Calu3 (cell line): ENCODE measurements at places on chromosomes 7 and 10. TPM values are rescaled to one million over a fixed set of nuclear protein-coding genes. Genes with fewer than 3 reads are reported as not detected.

DNA sequence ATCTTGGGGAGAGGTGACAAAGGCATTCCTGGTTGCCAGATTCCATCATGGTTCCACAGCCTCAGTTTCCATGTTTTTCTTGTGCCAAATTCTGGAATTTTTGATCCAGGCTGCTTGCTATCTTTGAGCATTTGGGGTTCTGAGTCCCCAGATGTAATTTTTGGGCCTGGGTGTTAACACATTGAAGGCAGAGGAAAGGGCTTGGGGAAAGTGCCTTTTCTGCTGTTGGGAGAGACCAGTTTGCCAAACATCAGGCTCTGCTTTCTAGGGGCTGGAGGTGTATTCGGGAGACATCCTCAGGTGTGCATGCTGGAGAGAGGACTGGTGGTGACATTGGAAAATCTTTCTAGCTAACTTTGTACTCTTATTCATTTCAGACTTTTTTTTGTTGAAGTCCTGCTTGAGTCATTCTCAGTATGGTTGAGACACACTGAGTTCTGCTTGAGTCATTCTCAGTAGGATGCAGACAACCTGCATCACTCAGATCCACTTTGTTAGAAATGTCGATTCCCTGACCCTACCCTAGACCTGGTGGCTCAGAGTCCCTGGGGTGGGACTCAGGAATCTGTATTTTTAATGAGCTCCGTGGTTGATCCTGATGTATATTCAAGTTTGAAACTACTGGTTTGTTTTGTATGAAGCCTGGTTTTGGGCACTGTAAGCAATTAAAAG lies 101.0 kb downstream of the LRMDA start:
- DNase-seq: no peak
- H3K27ac ChIP-seq: no peak overlapping the region
- H3K27me3 ChIP-seq: peaks cover 35% of the 10 kb centered on the region
- no peak overlapping the region for H3K4me3 ChIP-seq

- DNase-seq: peak; percentile 74
- H3K36me3 ChIP-seq: no peaks in the 10 kb centered on the region
- H3K27ac ChIP-seq: no peak overlapping the region
- H3K27me3 ChIP-seq: peaks cover 16% of the 10 kb centered on the region
These were observed 96.7 kb downstream of the HTR5A start for GRCh38 chr7:155166673-155167370.

DNA sequence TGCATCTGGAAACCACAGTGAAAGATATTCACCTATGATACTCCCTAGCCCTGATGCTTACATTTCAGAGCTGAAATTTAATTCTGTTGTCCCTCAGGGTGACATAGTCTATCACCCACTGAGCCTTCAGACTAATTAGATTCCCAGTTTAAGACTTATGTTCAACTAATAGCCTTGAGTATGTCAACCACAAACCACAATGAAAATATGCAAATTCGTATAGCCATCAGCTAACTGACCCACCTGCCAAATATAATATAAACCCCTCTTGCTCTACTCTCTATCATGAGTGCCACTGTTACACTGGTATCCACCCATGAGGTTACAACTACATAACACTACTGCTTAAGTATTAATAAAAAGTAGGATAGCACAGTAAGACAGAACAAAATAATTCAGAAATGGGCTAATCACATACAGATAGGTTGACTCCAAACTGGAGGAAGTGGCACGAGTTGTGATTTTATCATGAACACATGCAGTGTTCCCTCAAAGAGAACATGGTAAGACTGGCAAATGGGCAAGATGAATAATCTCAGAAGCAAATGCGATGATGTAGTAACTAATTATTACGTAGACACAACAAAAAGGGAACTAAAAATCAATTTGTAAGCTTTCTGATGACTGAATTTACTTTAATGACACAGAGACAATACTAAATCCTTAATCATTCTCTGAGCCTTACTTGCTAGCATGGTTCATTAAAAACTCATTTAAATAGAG lies 290.6 kb downstream of the PARD3 start:
- H3K4me3 ChIP-seq: no peak overlapping the region
- H3K36me3 ChIP-seq: peaks cover 12% of the 10 kb centered on the region
- DNase-seq: no peak
- no peaks in the 10 kb centered on the region for H3K27me3 ChIP-seq

- DNase-seq: no peak
- H3K4me3 ChIP-seq: no peak overlapping the region
- no peaks in the 10 kb centered on the region for H3K4me1 ChIP-seq
These were observed 326.2 kb upstream of the AUTS2 start for GRCh38 chr7:69272101-69272500.

DNA sequence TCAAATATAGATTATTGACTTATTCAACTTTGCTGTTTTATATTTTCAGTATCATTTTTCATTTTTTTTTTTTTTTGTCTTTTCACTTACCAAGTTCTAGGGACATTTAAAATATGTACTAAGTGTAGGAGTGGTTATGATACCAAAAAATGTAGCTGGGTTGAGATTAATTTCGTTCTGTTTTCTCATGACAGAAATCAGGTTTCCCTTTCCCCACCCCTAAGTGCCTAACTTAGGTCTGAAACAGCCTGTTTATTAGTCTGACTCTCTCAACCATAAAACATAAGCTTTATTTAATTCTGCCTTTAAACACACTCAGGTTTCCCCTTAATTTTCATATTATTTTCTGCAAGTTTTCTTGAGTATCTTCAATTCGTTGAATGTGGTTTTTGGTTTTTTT lies 22.1 kb downstream of the TMEM106B start:
- no peak for DNase-seq
- H3K27ac ChIP-seq: no peak overlapping the region
- H3K4me1 ChIP-seq: no peaks in the 10 kb centered on the region
- H3K36me3 ChIP-seq: peaks cover 9% of the 10 kb centered on the region
- H3K4me3 ChIP-seq: no peak overlapping the region

- H3K36me3 ChIP-seq: peaks cover 5% of the 10 kb centered on the region
- no peak overlapping the region for H3K4me3 ChIP-seq
- H3K27me3 ChIP-seq: no peaks in the 10 kb centered on the region
- no peak for DNase-seq
These were observed 157.9 kb downstream of the GFRA1 start for GRCh38 chr10:116115036-116115641.

- peak overlapping the region; percentile 95 for H3K4me3 ChIP-seq
- H3K27me3 ChIP-seq: no peaks in the 10 kb centered on the region
- DNase-seq: peak; percentile 42
- H3K4me1 ChIP-seq: peaks cover 15% of the 10 kb centered on the region
- peaks cover 74% of the 10 kb centered on the region for H3K36me3 ChIP-seq
These were observed 16.9 kb upstream of the GPR146 start for GRCh38 chr7:1027242-1028043.

The COL17A1 gene
- 0.73 and 1.0 TPM in 2 replicates for total RNA-seq

- H3K27ac ChIP-seq: no peak overlapping the region
- no peak overlapping the region for H3K4me3 ChIP-seq
- H3K27me3 ChIP-seq: no peaks in the 10 kb centered on the region
- H3K36me3 ChIP-seq: peaks cover 31% of the 10 kb centered on the region
- DNase-seq: no peak
These were observed 2.9 kb upstream of the LCOR start for GRCh38 chr10:96829029-96829773.

DNA sequence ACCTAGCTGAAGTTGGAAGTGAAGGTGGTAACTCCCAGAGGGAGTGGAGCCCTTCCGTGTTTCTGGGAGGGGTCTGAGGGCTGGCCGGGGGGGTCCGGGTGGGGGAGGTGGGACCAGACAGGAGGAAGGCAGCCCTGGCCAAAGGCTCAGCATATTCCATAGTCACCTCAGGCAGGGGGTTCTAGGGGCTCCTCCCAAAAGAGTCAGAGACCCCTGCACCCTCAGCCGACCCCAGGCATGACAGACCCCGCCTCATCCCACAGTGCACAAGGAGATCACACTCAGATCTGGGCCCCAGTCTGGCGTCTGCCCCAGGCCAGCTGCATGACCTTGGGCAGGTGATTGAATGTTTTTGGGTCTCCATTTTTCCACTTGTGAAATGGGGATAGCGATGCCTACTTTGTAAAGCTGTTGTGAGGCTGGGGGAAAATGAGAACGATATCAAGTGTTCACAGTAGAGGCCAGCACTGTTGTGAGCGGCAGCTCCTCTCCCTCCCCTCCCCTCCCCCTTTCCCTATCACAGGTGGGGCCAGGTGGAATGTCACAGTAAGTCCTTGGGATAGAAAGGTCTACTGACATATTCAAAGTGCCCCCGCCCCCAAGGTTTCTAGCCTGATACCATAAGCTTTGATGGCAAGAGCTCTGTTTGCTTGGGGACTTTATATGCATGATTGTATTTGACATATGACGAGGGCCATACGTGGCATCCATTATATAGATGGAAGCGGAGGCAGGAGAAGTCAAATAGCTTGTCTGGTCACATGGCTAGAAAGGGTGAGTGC lies 33.3 kb downstream of the DNAJB12 start:
- peaks cover 76% of the 10 kb centered on the region for H3K4me1 ChIP-seq
- no peaks in the 10 kb centered on the region for H3K27me3 ChIP-seq
- peak overlapping the region; percentile 98 for H3K27ac ChIP-seq
- peak overlapping the region; percentile 46 for H3K4me3 ChIP-seq
- DNase-seq: no peak
- peaks cover 46% of the 10 kb centered on the region for H3K36me3 ChIP-seq

The MAGI2 gene
- total RNA-seq: 0.52 and 0.64 TPM in 2 replicates

The SPOCK2 gene
- total RNA-seq: 162 and 205 TPM in 2 replicates

The NDUFB2 gene
- 128 and 132 TPM in 2 replicates for total RNA-seq

DNA sequence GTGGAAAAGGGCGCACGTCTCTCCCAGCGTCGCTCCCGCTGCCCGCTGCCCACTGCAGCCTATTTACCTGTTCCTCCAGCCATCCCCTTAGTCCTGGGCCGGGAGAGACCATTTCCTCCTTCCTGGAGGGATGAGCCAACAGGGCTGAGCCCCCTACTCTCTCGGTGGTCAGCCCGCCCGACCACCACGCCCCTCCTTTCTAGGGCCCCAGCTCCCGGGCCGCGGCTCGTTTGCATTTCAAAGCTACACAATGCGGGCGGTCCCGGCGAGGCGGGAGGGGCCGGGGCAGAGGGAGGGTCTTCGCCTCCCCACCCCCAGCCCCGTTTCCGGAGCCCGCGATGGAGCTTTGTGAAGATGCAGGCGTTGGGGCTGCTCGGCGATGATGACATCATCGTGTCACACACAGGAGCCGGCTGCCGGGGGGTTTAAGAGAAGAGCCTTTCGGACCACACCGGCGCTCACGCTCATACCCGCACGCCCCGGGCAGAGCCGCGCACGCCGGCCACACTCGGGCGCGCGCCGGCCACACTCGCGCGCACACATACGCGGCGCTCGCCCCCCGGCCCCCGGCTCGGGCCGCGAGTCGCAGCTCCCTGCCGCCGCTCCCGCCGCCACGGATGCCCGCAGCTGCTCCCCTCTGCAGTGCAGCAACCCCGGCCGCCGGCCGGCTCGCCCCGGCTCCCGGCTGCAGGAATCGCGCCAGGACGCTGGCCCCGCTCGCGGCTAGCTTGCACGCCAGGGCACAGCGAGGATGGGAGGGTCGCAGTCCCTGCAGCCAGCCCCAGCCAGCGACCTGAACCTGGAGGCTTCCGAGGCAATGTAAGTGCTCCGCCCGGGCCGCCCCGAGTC lies 107.7 kb upstream of the BTBD16 start:
- DNase-seq: no peak
- no peak overlapping the region for H3K27ac ChIP-seq
- H3K36me3 ChIP-seq: no peaks in the 10 kb centered on the region
- H3K27me3 ChIP-seq: no peaks in the 10 kb centered on the region

DNA sequence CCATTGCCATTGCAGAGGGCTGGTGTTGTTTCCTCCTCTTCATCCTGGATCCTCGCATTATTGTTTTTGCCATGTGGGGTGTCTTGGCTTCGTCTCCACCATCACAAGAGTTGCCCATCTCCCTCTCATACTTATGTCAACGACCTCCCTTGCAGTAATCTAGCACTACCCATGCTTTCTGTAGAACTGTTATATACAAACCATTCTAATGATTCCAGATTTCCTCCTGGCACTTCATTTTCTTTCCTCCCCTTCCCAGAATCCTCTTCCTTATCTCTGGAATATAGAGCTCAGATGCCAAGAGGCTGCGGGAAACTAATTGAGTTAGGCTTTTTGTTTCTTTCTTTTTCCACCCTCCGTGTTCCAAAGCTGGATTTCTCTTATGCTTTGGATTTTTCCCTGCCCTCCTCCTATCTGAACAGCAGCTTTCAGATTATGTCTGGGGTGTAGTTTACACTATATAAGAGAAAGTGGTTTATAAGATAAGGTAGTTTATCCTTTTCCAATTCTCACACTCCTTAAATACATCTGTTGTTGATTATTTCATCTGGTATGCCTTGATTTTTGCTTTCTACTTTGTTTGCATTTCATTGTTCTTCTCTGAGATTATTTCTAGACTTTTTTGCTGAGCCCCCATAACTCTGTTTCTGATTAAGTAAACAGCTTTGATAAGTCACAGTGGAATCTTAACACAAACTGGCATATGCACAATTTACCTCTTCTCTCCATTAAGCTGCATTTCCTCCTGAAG lies 264.1 kb downstream of the BICC1 start:
- no peaks in the 10 kb centered on the region for H3K27me3 ChIP-seq
- no peaks in the 10 kb centered on the region for H3K36me3 ChIP-seq
- H3K4me1 ChIP-seq: peaks cover 26% of the 10 kb centered on the region
- H3K27ac ChIP-seq: no peak overlapping the region
- no peak overlapping the region for H3K4me3 ChIP-seq

DNA sequence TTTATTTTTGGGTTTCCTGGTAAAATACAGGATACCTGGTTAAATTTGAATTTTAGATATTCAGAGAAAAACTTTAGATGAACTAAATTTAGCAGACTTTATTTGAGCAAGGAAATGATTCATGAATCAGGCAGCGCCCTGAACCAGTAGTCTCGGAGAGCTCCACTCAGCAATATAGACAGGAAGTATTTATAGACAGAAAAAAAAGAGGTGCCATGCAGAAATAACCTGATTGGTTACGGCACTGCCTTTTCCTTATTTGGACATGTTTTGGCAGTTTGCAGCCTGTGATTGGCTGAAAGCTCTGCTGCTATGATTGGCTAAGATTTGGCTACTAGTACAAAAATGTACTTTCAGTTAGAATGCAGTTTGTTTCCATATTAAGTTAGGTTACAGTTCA lies 198.3 kb upstream of the DKK1 start:
- no peak overlapping the region for H3K4me3 ChIP-seq
- H3K27ac ChIP-seq: no peak overlapping the region
- H3K4me1 ChIP-seq: no peaks in the 10 kb centered on the region
- H3K36me3 ChIP-seq: no peaks in the 10 kb centered on the region
- no peaks in the 10 kb centered on the region for H3K27me3 ChIP-seq

GRCh38 chr7:16930946-16931345 lies 49.2 kb upstream of the AGR3 start:
- DNase-seq: no peak
- no peak overlapping the region for H3K27ac ChIP-seq
- H3K36me3 ChIP-seq: peaks cover 5% of the 10 kb centered on the region
- H3K4me3 ChIP-seq: no peak overlapping the region

The BRI3 gene
- total RNA-seq: 101 and 124 TPM in 2 replicates

DNA sequence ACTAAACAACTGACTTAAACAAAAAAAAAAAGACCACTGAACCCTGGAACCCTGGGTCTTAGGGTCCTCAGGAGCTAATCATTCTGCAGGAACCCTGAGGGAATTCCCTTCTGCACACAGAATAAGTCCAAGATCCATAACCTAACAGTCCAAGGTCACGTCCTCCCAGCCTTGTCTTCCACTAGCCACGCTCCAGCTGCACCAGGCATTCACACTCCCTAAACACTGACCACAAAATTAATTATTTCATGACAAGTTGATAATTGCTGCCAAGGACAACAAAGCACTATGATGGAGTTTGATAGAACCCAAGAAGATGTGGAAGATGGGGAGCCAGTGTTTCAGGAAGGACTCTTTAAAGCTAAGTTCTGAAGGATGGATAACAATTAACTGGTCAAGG lies 130.6 kb downstream of the SH3PXD2A start:
- no peak for DNase-seq
- H3K36me3 ChIP-seq: no peaks in the 10 kb centered on the region
- no peaks in the 10 kb centered on the region for H3K4me1 ChIP-seq

GRCh38 chr10:116796910-116797513 lies 52.3 kb upstream of the ENO4 start:
- no peak overlapping the region for H3K27ac ChIP-seq
- no peak overlapping the region for H3K4me3 ChIP-seq
